ENCODE measurements at places on chromosomes 3 and 15. TPM values are rescaled to one million over a fixed set of nuclear protein-coding genes. Genes with fewer than 3 reads are reported as not detected.

DNA sequence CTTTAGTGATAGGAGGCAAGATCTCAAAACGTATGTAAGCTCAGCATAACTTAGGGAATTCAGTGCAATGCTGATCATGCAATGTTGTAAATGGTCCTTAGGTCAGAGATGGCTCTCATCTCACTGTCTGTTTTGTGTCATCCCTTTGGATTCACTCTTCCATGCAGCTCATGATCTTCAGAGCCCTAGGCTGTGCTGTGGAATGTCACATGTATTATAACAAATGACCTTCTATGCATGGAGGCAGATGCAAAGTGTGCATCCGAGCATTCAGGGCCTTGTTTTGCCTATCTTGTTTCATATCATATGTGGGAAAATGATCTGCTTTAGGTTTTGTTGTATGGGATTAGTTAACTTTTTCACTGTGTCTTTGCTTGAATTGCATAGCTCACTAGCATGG, 40.5 kb upstream of the PDZRN3 start:
- no peaks in the 10 kb centered on the region for H3K4me1 ChIP-seq
- no peaks in the 10 kb centered on the region for H3K36me3 ChIP-seq

Gene SENP5
- total RNA-seq = 25.0 TPM

DNA sequence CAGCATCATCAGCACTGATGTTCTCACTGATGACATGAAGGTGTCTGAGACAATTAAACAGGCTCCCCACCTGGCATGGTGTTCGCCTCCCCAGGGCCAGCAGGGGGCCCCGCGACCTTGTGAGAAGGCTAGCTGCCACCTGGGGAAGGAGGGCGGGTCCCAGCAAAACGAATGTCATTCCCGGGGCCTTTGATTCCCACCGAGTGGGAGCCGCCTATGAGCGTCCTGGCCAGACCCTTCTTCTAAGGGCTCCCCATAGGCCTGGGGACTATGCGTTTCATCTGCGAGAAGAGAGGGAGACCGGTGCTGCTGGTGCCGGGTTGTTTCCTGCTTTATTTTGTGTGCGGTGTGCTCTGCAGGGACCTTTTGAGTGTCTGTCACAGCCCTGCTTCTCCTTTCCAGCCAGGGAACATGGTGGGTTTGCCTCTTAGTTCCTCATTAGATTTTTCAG, 20.5 kb upstream of the MINDY4B start:
- H3K36me3 ChIP-seq = no peaks in the 10 kb centered on the region
- no peak overlapping the region for H3K4me3 ChIP-seq
- no peaks in the 10 kb centered on the region for H3K4me1 ChIP-seq
- H3K27ac ChIP-seq = no peak overlapping the region

DNA sequence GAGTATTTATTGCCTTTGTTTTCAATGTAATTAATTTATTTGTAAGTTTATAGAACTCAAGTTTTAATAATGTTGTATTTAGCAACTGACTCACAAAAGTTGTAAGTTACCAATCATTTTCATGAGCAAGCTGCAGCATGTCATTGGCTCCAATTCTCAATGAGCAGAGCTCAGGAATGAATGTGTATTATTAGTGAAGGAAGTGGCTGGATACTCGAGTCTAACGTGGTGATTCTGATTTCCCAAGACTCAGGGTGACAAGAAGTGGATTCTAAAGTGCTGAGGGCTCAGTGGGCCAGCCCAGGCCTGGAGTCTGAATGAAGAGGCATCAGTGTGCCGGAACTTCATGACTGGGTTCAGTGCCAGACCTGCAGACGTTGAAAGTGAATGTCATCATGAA, 39.6 kb downstream of the CLDN11 start:
- no peak overlapping the region for H3K4me3 ChIP-seq
- H3K36me3 ChIP-seq = no peaks in the 10 kb centered on the region
- no peaks in the 10 kb centered on the region for H3K27me3 ChIP-seq
- H3K4me1 ChIP-seq = no peaks in the 10 kb centered on the region

DNA sequence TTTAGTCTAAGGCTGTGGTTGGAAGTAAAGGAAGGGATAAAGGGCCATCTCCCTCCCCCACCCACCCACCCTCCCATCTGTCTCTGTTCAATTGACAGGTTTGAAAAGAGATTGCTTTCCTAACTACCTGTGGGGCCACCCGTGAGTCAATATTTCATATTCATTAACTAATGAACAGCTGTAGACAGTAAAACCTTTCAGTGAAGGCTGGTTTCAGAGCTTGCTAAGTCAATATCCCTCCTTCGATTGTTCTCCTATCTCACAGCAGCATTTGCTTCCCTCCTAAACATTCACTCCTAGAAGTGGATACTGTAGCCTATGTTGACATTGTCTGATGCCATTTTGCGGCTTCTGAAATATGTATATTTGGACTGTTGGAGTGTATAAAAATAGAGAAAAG, 85.9 kb upstream of the SYNPR start:
- H3K27ac ChIP-seq = no peak overlapping the region
- H3K27me3 ChIP-seq = no peaks in the 10 kb centered on the region
- H3K4me3 ChIP-seq = no peak overlapping the region
- H3K4me1 ChIP-seq = no peaks in the 10 kb centered on the region
- no peaks in the 10 kb centered on the region for H3K36me3 ChIP-seq

DNA sequence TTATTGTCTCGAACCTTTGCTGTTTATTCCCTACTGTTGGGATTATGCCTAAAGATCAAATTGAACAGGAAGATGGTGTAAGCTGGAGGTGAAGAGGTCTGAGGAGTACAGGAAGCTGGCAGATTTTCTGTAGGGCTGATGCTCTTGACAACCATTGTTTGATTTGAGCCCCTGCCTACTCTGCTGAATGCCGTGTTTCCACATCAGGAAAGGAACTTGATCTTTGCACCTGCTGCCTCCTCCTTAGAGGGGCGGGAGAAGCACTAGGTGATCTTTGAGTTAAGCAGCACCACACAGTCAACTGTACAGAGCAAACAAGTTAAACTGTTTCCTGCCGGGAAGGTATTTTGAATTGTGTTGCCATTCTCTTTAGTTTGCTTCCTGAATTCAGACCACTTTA, 364.6 kb upstream of the EPHA6 start:
- no peaks in the 10 kb centered on the region for H3K4me1 ChIP-seq
- H3K27me3 ChIP-seq = no peaks in the 10 kb centered on the region
- no peaks in the 10 kb centered on the region for H3K36me3 ChIP-seq
- no peak overlapping the region for H3K4me3 ChIP-seq
- H3K27ac ChIP-seq = no peak overlapping the region
- DNase-seq = peak; percentile 32

Gene TBL1XR1
- total RNA-seq = 202 TPM

DNA sequence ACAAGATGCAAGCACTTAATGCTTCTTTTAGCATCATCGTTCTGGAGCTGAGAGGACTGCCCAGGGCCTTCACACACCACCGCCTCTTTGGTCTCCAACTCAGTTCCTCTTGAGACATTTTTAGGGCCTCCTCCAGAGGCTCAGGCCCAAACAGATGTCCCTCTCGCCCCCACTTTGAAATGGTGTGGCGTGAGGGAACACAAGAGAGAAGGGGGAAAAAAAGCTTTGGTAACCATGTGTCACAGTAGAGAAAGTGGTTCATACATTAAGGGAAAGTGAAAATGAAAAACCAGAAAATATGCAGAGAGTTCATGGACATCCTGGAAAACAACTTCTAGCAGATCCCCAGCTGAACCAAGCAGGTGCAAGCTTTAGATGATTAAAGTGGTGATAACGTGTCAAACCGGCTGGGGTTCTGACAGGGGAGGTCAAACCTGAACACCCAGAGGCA, 33.1 kb upstream of the FOXP1 start:
- DNase-seq = no peak
- H3K4me1 ChIP-seq = no peaks in the 10 kb centered on the region
- H3K36me3 ChIP-seq = no peaks in the 10 kb centered on the region
- no peaks in the 10 kb centered on the region for H3K27me3 ChIP-seq

- peak within 1 kb of the TSS; percentile 47 for H3K4me3 ChIP-seq
- H3K36me3 ChIP-seq = no peaks in the 10 kb centered on the region
- peaks cover 6% of the 10 kb centered on the region for H3K4me1 ChIP-seq
Measured at GRCh38 chr3:133895208-133896001, at the start of gene RAB6B. Gene RAB6B (minus strand): TSS chr3:133895882. CDS start chr3:133895466, 416 bp downstream.

GRCh38 chr15:99102332-99103235, 2.3 kb upstream of the SYNM start:
- H3K27me3 ChIP-seq = peaks cover 17% of the 10 kb centered on the region
- DNase-seq = no peak
- no peak overlapping the region for H3K4me3 ChIP-seq
- no peak overlapping the region for H3K27ac ChIP-seq
- H3K4me1 ChIP-seq = no peaks in the 10 kb centered on the region

GRCh38 chr3:61420136-61420759, 141.1 kb upstream of the PTPRG start:
- no peaks in the 10 kb centered on the region for H3K27me3 ChIP-seq
- H3K4me3 ChIP-seq = no peak overlapping the region
- H3K36me3 ChIP-seq = no peaks in the 10 kb centered on the region

Measured in colonic mucosa (tissue), 4 donors.